ENCODE measurements at places on chromosomes 12 and 14.

- H3K27ac ChIP-seq, result no peak within 1 kb of the TSS
- no peaks in the 10 kb centered on the region for H3K36me3 ChIP-seq
- H3K27me3 ChIP-seq, result peaks cover 1% of the 10 kb centered on the region
- DNase-seq, result no peak
These were observed at the start of gene RDH16 for GRCh38 chr12:56957229-56958052. Gene RDH16, minus strand, starts transcription at chr12:56957608. Its CDS starts 146 bp downstream, at chr12:56957462.

- H3K27ac ChIP-seq, result no peak within 1 kb of the TSS
- H3K36me3 ChIP-seq, result no peaks in the 10 kb centered on the region
These were observed at the start of gene KRT86 for GRCh38 chr12:52274521-52275120. Gene KRT86, plus strand, starts transcription at chr12:52274645. Its CDS starts 27,272 bp downstream, at chr12:52301917.

GRCh38 chr14:100832311-100832960 is 6.5 kb downstream of the MEG3 start:
- H3K36me3 ChIP-seq, result no peaks in the 10 kb centered on the region
- H3K4me1 ChIP-seq, result no peaks in the 10 kb centered on the region
- no peak overlapping the region for H3K27ac ChIP-seq
- no peak overlapping the region for H3K4me3 ChIP-seq
- H3K27me3 ChIP-seq, result peaks cover 7% of the 10 kb centered on the region

GRCh38 chr12:1305063-1305434 is 289.3 kb downstream of the FBXL14 start:
- H3K27me3 ChIP-seq, result no peaks in the 10 kb centered on the region
- no peak for DNase-seq
- H3K4me1 ChIP-seq, result no peaks in the 10 kb centered on the region
- no peak overlapping the region for H3K4me3 ChIP-seq
- no peak overlapping the region for H3K27ac ChIP-seq

DNA sequence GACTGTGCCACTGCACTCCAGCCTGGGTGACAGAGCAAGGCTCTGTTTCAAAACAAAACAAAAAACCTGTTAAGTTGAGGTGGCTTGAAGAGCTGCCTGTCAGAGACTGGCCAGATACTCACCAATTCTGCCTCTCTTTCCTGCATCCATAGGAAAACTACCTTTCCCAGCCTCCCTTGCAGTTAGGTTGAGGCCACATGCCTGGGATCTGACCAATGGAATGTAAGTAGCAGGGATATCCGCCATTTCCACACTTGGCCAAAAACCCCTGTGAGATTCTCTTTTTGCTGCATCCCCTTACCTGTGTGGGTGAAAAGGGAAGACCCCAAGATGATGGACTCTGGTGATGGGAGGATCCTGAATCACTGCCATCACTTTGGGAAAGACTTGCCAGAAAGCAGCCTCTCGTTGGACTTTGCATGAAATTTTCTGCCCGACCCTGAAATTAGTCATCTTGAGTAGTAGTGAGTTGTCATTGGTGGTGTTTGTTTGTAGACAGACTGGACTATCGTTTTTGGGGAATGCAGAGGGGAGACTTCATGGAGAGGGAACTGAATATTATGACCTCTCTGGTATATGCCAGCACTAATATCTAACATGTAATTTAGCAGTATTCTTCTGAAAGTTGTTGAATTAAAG is 14.0 kb downstream of the GPR68 start:
- H3K4me3 ChIP-seq, result peak overlapping the region; percentile 68
- no peaks in the 10 kb centered on the region for H3K27me3 ChIP-seq
- H3K36me3 ChIP-seq, result peaks cover 57% of the 10 kb centered on the region
- peak overlapping the region; percentile 99 for H3K27ac ChIP-seq
- H3K4me1 ChIP-seq, result peaks cover 74% of the 10 kb centered on the region
- peak; percentile 31 for DNase-seq

GRCh38 chr14:36241183-36241582 is 64.7 kb upstream of the PTCSC3 start:
- no peak overlapping the region for H3K27ac ChIP-seq
- no peaks in the 10 kb centered on the region for H3K36me3 ChIP-seq
- peaks cover 17% of the 10 kb centered on the region for H3K27me3 ChIP-seq
- no peak for DNase-seq

DNA sequence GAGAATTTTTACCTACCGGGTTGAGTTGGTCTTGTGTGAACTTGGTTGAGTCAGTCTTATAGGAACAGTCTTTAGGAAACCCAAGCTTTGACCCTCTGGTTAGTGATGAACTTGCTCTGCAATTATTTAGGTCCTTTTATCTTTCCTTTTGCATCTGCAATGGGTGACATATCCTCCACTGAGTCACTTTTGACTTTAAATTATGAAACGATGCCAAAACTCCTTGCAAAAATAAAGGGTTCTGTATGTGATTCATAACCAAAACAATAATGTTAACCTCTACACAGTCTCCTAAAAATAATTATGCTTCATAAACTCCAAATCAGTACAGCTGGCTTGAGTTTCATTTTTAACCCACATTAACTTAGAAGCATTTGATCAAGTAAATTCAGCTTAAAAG is 979.4 kb downstream of the GALC start:
- H3K4me1 ChIP-seq, result no peaks in the 10 kb centered on the region
- no peak overlapping the region for H3K27ac ChIP-seq
- no peak for DNase-seq

DNA sequence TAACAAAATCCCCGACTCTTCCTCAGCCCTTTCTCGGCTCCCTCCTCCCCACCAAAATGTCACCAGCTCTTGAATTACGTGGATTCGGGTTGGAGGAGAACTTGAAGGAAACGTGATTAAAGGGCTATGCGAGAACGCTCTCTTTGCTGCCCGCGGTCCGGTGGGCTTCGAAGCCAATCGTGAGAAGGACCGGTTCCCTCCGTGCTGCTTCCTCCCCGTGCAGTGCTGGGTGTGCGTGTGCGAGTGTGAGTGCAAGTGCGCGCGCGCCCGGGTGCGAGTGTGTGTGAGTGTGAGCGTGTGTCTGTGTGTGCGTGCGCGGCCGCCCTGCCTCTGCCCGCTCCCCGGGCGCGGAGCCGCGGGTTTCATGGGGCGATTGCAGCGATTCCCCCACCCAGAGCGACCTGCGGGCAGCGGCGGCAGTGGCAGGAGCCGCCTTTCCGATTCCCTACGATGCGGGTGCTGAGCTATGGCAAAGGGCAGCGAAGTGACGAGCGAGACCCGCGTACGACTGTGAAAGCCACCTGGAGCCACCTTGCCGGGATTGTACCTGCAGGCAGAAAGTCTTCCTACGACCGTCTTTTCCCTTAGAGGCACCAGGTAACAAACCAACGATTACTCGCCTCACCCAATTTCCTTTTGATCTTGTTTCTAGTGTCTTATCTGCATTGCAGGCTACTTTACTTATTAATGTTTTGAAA is 1.4 kb downstream of the LRFN5 start:
- no peak for DNase-seq
- H3K36me3 ChIP-seq, result no peaks in the 10 kb centered on the region
- H3K27me3 ChIP-seq, result peaks cover 69% of the 10 kb centered on the region
- no peak overlapping the region for H3K27ac ChIP-seq
- no peak overlapping the region for H3K4me3 ChIP-seq
- H3K4me1 ChIP-seq, result peaks cover 22% of the 10 kb centered on the region

GRCh38 chr12:57093415-57094207 is 4.7 kb downstream of the NAB2 start:
- H3K27me3 ChIP-seq, result no peaks in the 10 kb centered on the region
- DNase-seq, result peak; percentile 92
- H3K4me3 ChIP-seq, result peak overlapping the region; percentile 82
- peak overlapping the region; percentile 92 for H3K27ac ChIP-seq
- H3K4me1 ChIP-seq, result peaks cover 77% of the 10 kb centered on the region
